ENCODE measurements at places on chromosomes 1 and 21. TPM values are rescaled to one million over a fixed set of nuclear protein-coding genes. Genes with fewer than 3 reads are reported as not detected.

- DNase-seq, result no peak
Observed at GRCh38 chr1:71785450-71785849, 496.9 kb downstream of the NEGR1 start.

Gene PANK4
- total RNA-seq, result 34.3 TPM

DNA sequence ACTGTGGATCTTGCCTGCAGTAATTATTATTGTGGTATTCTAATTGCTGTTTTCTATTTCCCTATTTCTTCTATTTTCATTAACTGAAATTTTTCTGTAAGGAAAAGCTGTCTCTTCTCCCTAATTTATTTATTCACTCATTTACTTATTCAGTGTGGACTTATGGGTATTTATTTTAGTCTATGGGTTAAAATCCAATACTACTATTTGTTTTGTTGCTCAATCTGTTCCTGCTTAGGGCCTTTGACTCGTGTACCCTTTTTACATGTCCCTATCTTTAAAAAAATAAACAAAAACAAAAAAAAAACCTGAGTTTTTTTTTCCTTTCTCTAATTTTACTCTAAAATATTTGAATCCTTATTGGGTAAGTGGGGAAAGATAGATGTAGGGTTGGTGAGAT, 166.2 kb upstream of the IVNS1ABP start:
- DNase-seq, result no peak

Gene PPIAL4G
- not detected for total RNA-seq

DNA sequence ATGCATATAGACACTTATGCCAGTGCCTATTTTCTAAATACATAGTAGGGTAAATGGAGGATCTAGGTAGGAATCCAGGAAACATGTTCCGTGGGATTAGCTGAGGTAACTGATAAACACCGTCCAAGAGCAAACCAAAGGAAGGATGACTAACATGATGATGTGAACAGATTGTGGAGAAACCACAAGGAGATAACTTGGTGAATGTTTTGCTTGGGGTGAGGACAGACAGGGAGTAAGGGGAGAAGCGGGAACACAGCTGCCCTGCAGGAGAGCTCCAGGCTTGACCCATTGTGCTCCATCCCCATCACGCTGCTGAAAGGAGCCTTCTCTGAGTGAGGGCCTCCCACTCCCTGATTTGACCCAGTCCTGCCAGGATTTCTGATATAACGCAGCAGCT, 87.0 kb upstream of the ZC3H11B start:
- no peak for DNase-seq

DNA sequence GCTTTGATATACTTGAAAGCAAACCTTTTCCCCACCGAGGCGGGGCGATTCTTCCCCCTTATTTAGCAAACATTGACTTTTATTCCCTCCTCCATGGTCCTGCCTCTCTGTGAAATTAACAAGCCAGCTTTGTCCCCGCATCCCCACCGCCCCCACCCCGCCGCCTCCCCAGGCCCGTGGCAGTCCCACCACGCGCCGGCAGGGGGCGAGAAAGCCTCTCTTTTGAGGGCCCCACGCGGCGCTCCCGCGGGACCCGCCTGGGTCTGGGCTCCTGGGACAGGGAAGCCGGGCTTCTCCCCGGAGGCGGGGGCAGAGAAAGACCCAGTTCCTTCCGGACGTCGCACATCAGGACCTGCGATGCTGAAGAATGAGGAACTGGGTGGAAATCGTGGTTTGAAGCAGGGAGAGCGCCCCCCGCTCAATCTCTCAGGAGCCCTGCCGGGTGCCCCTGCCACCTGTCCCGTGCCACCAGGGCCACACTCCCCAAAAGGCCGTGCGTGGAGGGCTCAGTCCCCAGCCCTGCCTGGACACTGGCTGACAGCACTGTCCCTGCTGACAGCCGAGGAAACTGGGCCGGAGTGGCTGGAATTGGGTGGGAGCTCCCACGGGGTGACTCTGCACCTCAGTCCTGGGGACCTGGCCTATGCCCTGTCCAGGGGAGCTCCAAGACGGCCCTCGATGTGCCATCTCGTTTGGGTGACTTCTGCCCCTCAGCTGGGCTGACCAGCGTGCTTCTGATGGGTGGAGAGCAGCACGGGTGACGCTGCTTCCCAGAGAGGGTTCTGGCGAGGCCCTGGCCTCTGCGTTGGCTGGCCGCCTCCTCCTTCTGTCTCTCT, 8.6 kb upstream of the ACTRT2 start:
- DNase-seq, result peak; percentile 44

Gene TIMM17A
- total RNA-seq, result 120 TPM

Data from activated naive CD8-positive, alpha-beta T cell treated with anti-CD3 and anti-CD28 coated beads for 36 hours (primary cell).